GM12878 (cell line): ENCODE measurements at places on chromosomes 11 and 22.
A peak's percentile ranks its signal among the peaks of the same experiment; 100 is the strongest.

DNA sequence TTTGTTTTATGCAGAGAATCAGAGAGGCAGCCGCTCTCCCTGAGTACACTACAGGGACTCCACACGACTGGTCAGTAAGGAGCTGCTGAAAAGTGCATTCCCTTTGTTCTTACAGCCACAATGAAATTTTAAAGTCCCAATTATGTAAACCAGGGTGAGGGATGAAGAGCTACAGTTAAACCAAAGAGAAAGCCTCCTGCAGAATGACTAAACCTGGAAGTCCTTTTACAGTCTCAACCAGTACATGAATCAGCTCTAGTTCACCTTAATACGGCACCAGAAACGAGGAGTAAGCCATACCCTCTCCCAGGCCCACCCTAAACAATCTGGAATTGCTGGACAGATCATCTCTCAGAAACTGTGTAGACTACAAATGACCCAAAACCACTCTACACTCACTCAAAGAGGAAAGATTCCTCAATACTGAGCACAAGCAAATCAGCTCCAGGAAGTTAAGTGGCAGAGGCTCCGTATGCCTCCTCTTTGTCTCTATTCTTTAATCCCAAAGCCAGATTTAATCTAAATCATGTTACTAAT is 113.1 kb downstream of the RBFOX2 start:
- no peak overlapping the region for H3K27ac ChIP-seq
- H3K27me3 ChIP-seq: no peaks in the 10 kb centered on the region
- no peak for DNase-seq

DNA sequence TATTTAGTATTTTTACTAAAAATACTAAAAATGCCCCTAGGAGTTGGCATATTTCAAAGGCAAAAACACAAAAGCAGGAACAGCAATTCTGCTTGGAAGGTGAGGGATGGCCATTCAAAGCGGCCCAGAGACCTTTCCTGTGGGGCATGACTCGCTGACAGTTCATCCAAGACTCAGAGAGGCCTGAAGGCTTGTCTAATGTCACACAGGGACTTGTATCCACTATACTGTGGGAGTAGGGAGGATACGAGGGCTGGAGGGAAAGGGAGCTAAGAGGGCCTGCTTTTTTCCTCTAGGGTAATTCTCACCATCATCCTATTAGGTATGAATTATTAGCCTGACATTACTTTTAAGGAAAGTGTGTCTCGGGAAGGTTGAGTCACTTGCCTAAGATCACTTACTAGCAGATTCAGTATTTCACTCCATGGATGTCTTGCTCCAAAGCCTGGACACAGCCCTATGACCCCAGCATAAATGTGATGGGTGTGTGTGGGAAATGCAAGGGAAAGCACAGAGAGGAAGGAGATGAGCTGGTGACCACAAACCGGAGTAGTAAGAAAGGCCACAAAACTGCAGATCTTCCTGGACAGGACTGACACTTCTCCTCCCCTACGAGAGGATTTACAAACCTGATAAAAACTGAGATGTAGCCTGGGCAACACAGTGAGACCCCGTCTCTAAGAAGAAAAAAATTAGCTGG is 16.7 kb upstream of the UCP3 start:
- no peak overlapping the region for H3K27ac ChIP-seq
- no peak for DNase-seq
- no peaks in the 10 kb centered on the region for H3K27me3 ChIP-seq
- H3K36me3 ChIP-seq: peaks cover 1% of the 10 kb centered on the region; the same call in 1 of the 2 replicates

GRCh38 chr11:67562963-67563704 is 20.5 kb upstream of the GSTP1 start:
- H3K27ac ChIP-seq: no peak overlapping the region
- H3K27me3 ChIP-seq: no peaks in the 10 kb centered on the region
- H3K36me3 ChIP-seq: no peaks in the 10 kb centered on the region
- no peak for DNase-seq
- peaks cover 33% of the 10 kb centered on the region for H3K4me1 ChIP-seq

- H3K4me3 ChIP-seq: no peak overlapping the region
- H3K27ac ChIP-seq: no peak overlapping the region
- no peaks in the 10 kb centered on the region for H3K4me1 ChIP-seq
- H3K36me3 ChIP-seq: no peaks in the 10 kb centered on the region
- no peak for DNase-seq
- H3K27me3 ChIP-seq: no peaks in the 10 kb centered on the region
These were observed 513.6 kb downstream of the METTL15 start for GRCh38 chr11:28621753-28622152.

DNA sequence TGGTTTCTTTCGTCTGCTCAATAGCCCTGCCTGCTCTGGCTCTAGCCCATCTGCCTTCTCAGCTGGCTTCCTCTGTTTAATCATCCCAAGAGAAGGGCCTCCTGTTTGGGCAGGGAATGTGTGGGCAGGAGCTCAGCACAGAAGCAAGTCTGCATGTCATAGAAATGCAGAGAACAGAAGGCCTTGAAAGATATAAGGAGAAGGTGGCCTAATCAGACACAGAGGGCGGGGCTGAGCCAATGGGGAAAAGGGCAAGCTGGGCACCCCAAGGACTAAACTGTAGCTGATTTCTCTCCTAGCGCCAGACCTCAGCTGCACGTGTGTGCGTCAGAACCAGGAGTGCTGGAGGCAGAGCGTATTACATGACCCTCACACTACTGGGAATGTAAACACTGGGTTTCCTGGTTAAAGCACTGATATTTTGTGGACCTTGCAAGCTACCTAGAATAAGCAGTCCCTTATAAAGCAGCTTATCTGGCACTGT is 7.6 kb upstream of the CCKBR start:
- DNase-seq: no peak
- no peak overlapping the region for H3K27ac ChIP-seq
- no peaks in the 10 kb centered on the region for H3K4me1 ChIP-seq
- no peaks in the 10 kb centered on the region for H3K36me3 ChIP-seq
- no peaks in the 10 kb centered on the region for H3K27me3 ChIP-seq

- H3K4me3 ChIP-seq: no peak overlapping the region
- H3K27me3 ChIP-seq: no peaks in the 10 kb centered on the region
- H3K36me3 ChIP-seq: no peaks in the 10 kb centered on the region
- no peaks in the 10 kb centered on the region for H3K4me1 ChIP-seq
- H3K27ac ChIP-seq: no peak overlapping the region
- DNase-seq: no peak
These were observed 51.4 kb downstream of the SHISAL1 start for GRCh38 chr22:44261164-44261860.

DNA sequence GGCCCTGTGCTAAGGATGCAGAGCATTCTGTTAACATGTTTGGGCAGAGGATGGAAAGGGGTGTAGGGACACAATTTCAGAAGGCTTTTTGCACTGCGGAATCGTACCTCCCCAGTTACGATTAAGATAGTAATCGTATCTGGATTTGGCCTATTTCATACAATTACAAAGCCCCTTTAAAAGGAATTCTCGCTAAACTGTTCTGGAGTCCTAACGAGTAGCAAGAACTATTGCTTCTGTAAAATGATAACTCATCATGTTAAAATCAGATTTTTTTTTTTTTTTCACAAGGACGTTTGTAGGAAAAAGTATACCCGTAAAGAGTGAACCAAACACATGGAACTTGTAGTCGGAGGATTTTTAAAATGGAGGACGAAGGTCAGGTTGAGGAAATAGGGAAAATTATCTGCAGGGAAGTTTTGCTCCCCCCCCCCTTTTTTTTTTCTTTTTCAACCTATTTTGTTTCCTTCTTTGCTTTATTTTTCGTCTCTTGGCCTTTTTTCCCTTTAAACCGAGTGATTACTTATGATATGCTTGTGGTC is 934 bp downstream of the HSD17B12 start:
- H3K4me3 ChIP-seq: peak overlapping the region; percentile 72
- H3K36me3 ChIP-seq: no peaks in the 10 kb centered on the region
- H3K4me1 ChIP-seq: peaks cover 4% of the 10 kb centered on the region
- H3K27ac ChIP-seq: peak overlapping the region; percentile 93
- no peaks in the 10 kb centered on the region for H3K27me3 ChIP-seq
- DNase-seq: no peak

DNA sequence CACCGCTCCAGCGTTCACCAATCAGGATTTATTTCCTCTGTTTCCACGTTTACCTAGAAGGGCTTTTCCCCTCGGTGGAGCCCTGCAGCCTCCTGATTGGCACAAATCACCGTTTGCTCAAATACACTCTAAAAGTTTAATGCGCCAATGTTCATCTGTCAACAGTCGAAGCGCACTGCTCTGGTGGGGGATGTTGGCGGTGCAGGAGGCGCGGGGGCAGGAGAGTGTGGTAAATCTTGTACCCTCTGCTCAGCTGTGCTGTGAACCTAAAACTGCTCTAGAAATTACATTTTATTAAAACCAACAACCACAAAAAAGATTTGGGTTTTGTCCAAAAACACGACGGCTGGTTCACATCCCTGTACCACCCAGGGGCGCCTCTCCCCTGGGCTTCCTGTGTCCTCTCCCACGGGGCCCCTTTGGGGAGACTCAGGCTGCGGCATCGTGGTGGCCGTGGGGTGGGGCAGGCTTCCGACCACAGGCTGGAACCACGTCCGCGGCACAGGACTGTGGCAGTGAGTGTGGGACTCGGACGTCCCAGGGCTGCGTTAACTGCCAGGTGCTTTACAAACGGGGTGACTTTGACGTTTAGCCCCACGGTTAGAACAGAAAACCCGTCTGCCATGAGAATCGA is 13.5 kb downstream of the TTLL8 start:
- H3K27ac ChIP-seq: no peak overlapping the region
- no peak for DNase-seq
- H3K36me3 ChIP-seq: no peaks in the 10 kb centered on the region
- H3K27me3 ChIP-seq: no peaks in the 10 kb centered on the region

GRCh38 chr11:120401506-120401905 is 65.3 kb downstream of the ARHGEF12 start:
- no peak overlapping the region for H3K4me3 ChIP-seq
- H3K4me1 ChIP-seq: peaks cover 8% of the 10 kb centered on the region; the same call in 1 of the 2 replicates
- no peak overlapping the region; the same call in 1 of the 2 replicates for H3K27ac ChIP-seq
- H3K27me3 ChIP-seq: no peaks in the 10 kb centered on the region

GRCh38 chr11:75822541-75822940 is 7.5 kb downstream of the UVRAG start:
- H3K4me3 ChIP-seq: peak overlapping the region; percentile 40; the same call in 1 of the 2 replicates
- DNase-seq: no peak
- H3K27ac ChIP-seq: peak overlapping the region; percentile 82
- no peaks in the 10 kb centered on the region for H3K27me3 ChIP-seq
- H3K36me3 ChIP-seq: peaks cover 15% of the 10 kb centered on the region
- peaks cover 58% of the 10 kb centered on the region for H3K4me1 ChIP-seq

GRCh38 chr22:26792522-26792921 is 135.1 kb downstream of the MIAT start:
- no peak overlapping the region for H3K27ac ChIP-seq
- DNase-seq: no peak
- H3K4me3 ChIP-seq: no peak overlapping the region
- H3K36me3 ChIP-seq: no peaks in the 10 kb centered on the region

- no peak for DNase-seq
- H3K4me3 ChIP-seq: no peak overlapping the region
- peaks cover 23% of the 10 kb centered on the region for H3K36me3 ChIP-seq
- H3K4me1 ChIP-seq: no peaks in the 10 kb centered on the region
- no peak overlapping the region for H3K27ac ChIP-seq
These were observed 6.6 kb downstream of the SNX19 start for GRCh38 chr11:130909650-130910049.

DNA sequence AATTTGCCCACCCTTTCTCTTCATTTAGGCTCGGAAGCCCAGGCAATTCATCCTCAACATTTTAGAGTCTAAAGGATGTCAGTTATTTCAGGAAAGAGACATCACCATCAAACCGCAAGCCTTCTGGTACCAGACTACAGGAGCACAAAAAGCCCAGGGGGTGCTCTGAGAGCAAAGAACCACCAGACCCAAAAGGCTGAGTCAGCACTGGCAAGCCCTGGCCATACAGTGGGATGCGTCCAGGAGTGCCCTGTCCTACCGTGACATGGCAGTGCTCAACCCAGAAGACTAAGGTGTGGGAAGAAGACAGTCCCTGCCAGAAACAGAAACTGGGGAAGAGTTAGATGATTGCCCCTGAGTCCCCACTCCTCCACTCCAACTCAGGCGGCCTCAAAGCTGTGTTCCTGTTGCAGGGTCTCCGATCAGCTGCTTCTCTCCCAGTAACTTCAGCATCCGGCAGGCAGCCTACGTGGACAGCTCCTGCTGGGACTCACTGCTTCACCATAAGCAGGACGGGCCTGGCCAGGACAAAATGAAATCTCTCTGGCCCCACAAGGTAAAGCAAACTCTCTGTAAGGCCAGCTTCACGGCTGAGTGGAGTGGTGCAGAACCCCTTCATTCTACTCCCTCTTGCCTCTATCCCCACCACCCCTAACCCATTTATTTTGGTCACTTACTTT is 1.5 kb downstream of the PANX3 start:
- no peak for DNase-seq
- no peaks in the 10 kb centered on the region for H3K4me1 ChIP-seq
- no peak overlapping the region for H3K4me3 ChIP-seq
- no peak overlapping the region for H3K27ac ChIP-seq
- H3K36me3 ChIP-seq: no peaks in the 10 kb centered on the region

- no peak for DNase-seq
- H3K36me3 ChIP-seq: no peaks in the 10 kb centered on the region
- H3K27ac ChIP-seq: no peak overlapping the region
- H3K27me3 ChIP-seq: no peaks in the 10 kb centered on the region; the same call in 1 of the 2 replicates
- no peak overlapping the region for H3K4me3 ChIP-seq
These were observed 93.7 kb downstream of the ZBTB16 start for GRCh38 chr11:114153224-114153623.

- H3K27me3 ChIP-seq: no peaks in the 10 kb centered on the region
- H3K27ac ChIP-seq: no peak overlapping the region
- peaks cover 5% of the 10 kb centered on the region for H3K4me1 ChIP-seq
- no peaks in the 10 kb centered on the region for H3K36me3 ChIP-seq
- H3K4me3 ChIP-seq: no peak overlapping the region
These were observed 122.1 kb upstream of the TTC12 start for GRCh38 chr11:113192121-113192925.

GRCh38 chr22:24076091-24076867 is 65.2 kb downstream of the CABIN1 start:
- no peaks in the 10 kb centered on the region for H3K4me1 ChIP-seq
- H3K4me3 ChIP-seq: no peak overlapping the region
- DNase-seq: no peak
- no peaks in the 10 kb centered on the region for H3K27me3 ChIP-seq

- no peak within 1 kb of the TSS for H3K27ac ChIP-seq
- H3K27me3 ChIP-seq: peaks cover 6% of the 10 kb centered on the region
- peaks cover 11% of the 10 kb centered on the region for H3K4me1 ChIP-seq
These were observed at the start of gene BIK for GRCh38 chr22:43110444-43110926. Gene BIK, plus strand, starts transcription at chr22:43110750. Its CDS starts 13,273 bp downstream, at chr22:43124023.

GRCh38 chr22:38017272-38017920 is 33.0 kb upstream of the SOX10 start:
- H3K4me1 ChIP-seq: no peaks in the 10 kb centered on the region
- no peak for DNase-seq
- H3K36me3 ChIP-seq: no peaks in the 10 kb centered on the region
